Neural progenitor cell (in vitro differentiated cells): ENCODE measurements at places on chromosomes 2 and 18.

GRCh38 chr2:66185497-66186054 is 249.3 kb upstream of the MEIS1 start:
- DNase-seq = no peak

DNA sequence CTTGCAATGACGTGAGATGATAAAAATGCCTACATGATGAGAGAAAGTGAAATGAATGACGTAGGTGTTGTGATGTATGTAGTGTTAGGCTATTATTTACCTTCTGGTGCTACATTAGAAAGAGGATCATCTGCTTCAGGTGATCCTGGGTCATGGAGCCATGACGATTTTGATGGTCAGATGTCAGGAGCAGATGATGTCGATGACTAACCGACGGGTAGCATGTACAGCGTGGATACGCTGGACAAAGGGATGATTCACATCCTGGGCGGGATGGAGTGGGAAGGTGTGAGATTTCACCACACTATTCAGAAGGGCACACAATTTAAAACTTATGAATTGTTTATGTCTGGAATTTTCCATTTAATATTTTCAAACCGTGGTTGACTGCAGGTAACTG is 43.5 kb upstream of the ACVR1C start:
- no peak for DNase-seq

DNA sequence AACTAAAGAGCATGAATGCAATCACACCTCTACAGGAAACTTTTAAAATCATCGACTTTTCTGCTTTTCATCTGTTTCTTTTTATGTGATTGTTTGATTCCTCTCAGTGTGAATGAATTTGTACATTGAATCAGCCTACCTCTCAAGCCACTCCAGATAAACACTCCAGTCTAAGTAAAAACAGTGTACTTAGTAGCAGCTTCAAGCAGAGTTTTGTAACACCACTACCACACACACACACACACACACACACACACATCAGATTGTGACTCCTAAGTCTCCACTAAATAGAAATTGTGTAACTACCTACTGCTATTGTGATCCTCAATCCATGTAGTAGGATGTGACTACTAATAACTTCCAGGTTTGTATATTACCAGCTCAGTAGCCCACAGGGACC is 65.3 kb upstream of the EPB41L5 start:
- DNase-seq = no peak

DNA sequence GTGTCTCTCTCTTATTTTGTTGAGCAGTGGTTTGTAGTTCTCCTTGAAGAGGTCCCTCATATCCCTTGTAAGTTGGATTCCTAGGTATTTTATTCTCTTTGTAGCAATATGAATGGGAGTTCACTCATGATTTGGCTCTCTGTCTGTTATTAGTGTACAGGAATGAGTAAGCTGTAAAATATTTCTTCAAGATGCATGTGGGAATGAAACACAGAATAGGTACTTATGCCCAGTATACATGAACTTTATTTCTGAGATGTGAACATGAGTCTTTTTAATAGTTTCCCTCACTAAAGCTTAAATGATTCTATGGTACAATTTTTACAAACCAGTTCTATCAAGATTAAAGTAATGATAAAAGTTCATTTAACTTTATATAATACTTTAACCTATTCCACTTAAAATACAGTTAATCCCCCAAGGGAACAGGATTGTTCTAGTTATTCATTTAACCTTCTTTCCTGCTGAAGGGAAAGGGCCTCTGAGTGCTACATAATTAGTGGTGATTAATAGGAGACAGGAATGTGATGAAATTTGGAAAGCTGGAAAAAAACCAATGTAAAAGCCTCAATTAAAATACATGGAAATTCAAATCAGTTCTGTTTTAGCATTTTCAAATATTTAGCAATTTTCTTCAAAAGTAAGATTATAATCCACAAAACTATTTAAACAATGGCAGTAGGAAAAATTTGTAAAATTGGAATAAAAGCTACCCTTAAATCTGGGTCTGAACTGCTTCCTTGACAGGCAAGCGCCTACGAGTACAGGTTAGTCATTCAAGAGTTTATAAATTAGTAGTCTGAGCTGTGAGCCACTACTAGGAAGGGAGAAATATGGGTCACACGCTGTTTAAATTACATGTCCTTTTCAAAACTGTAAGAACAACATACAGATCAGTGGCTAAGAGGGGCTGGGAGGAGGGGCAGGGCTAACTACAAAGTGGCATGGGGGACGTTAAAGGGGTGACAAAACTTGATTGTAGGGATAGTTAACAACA is 28.9 kb downstream of the SPIRE1 start:
- DNase-seq = no peak

DNA sequence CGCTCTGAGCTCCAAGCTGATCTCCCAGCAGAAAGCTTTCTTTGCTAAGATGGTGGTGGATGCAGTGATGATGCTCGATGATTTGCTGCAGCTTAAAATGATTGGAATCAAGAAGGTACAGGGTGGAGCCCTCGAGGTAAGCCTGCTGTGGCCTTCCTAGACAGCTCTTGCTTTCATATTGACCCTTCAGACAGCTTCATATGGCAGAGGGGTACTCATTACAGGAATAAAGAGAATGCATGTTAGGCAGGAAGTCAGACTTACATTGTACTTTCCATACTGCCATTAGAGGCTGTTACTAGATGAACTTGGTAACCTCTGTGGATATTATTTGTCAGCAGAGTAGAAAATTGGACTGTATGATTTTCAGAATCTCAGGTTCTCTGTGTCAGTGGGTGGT is 10.5 kb downstream of the CCT7 start:
- DNase-seq = no peak

GRCh38 chr18:63181706-63182309 is 137.8 kb downstream of the BCL2 start:
- DNase-seq = no peak

DNA sequence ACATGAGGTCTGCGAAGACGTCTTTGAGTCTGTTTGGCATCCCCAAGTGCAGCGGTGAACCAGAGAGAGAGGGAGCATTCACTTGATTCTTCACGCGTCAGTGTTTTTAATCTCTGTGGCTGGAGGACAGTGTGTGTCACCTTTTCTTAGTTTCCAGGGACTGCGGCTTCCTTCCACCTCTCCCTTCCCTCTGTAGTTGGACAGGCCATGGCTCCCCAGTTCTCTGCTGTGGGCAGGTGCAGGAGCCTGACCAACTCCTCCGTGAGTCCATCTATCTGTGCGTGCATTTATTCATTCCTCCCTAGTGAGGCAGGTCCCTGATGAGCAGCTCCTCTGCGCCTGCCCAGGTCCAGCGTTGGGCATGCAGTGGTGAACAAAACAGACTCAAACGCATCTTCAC is 42.9 kb downstream of the AGAP1 start:
- DNase-seq = no peak

DNA sequence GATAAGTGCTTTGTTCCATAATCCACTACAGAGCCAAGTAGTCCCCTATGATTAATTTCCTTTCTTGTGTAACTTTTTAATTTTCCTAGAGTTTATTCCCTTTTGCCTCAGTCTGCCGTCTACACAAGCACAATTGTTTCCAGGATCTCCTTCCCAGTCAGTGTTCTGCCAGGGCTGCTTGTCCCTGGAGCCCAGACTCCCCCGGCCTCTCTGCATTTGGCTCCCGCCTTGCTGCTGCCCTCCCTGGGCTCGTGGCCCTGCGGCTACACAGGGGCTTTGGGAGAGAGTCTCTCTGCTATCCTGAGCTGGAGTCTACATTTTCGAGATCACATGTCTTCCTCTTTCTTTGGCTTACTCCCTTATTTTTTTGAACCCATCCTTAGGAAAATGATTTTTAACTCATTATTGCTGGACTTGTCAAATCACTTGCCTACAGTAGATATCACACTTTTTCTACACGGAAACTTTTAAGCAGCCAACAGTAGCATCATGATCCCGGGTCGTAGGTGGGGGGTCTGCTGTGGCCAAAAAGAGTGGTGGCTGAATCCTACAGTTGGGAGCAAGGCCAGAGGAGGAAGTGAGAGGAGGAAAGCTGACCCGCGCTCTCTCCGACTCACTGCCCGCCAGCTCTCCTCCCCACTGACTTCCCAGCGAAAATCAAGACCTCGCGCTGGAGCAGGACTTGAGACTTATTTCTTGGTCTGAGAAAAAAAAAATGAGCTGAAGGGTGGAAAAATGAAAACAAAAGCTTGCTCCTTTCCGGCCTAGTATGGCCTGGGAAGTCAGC is 9.4 kb downstream of the FBLN7 start:
- no peak for DNase-seq

GRCh38 chr2:233083782-233084181 is 23.6 kb downstream of the INPP5D start:
- no peak for DNase-seq

DNA sequence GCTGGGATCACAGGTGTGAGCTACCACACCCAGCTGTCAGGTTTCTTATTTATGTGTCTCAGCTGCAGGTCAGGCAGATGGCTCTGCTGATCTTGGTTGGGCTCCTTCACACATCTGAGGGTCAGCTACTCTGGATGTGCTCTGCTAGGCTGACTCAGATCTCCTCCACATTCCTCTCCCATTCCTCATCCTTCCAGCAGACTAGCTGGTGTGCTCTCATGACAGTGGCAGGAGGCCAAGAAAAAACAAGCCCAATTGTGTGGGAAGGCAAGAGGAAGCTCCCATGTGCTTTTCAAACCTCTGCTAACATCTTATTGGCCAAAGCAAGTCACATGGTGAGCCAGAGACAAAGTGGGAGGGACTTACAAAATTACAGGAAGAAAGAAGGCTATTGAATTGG is 11.7 kb upstream of the MSH6 start:
- no peak for DNase-seq

DNA sequence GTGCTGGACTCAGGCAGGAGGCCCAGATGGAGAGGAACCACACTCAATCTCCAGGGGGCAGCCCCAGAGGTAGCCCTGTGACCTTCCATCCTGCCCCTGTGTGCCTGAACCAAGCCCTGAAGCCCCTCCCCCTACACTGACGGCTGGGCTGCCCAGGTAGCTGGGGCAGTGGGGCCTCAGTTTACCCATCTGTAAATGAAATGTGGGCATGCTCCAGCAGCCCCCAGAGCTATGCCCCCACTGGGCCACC is 15.8 kb downstream of the CROCC2 start:
- no peak for DNase-seq

DNA sequence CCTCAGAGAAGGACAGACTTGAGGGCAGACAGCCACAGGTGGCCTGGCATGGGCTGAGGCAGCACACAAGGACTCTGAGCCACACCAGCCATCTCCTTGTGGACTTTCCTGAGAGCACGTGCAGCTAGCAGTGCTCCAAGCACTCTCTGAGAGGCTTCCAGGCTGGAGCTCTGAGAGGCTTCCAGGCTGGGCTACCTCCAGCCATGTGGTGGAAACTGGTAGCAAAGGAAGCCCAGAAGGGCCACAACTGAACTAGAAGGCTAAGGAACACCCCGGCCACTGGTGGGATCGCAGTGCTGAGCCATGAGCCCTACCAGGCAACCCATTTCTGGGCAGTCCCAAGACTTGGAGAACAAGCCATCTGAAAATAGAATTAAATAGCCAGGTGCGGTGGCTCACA is 39.5 kb downstream of the BCL11A start:
- DNase-seq = no peak

DNA sequence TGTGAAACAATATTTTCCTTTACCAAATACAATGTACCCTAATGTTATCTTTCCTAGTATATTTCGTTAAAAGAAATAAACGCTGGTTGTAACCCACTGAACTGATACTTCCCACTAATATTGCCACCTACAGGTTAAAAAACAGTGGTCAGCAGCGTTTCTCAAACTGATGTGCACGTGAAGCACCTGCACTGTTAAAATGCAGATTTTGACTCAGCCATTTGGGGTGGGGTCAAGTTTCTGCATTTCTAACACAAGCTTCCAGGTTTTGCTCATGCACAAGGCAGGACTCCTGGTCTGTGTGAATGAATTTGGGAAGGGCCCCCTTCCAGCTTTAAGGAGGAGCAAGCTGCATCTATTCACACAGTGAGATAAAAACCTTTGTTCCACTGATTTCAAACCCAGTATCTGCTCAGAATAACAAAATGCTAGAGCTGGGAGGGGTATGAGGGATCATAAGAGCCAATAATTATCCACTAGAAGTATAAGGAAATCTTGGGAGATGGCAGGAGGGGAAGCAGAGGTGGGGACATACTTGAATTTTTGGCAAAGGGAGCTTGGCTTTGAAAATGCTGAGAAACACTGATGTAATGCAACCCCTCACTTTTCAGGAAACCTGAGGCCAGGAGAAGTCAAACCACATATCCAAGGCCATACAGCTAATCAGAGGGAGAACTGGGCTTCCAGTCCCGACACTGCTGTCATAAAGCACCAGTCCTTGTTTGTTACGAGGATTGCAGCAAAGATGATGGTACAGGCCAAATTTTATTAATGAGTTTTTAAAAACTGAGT is 116.2 kb downstream of the RBMS1 start:
- DNase-seq = no peak

GRCh38 chr18:47882641-47883040 is 47.8 kb downstream of the SMAD2 start:
- DNase-seq = no peak

DNA sequence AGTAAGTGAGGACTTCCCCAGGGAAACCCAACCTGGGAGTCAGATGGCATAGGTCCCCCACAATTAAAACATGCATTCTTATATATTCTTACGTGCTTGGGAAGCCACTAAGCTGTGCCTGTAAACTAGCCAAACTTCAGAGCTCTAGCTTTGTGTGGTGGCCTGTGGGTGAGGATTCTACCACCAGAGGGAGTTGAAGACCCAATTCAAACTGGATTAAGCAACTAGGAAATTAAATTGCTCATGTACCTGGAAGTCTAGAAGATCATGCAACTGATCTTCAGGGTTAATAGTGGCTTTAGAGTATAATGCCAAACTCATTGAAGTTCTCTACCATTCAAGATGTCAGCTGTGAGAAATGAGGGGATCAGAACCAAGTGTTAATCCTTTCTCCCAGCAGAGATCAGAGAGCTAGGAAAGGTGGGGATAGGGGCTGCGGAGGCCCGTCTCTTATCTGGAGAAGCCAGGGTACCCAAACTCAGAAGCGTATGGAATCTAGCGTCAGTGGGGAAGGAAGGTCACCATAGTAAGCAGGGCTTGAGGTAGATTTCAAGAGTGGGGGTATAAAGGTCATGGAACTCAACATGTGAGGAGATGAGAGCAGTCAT is 53.2 kb upstream of the CCDC85A start:
- DNase-seq = peak; percentile 58

GRCh38 chr2:43293744-43294695 is 67.6 kb upstream of the ZFP36L2 start:
- no peak for DNase-seq
